ENCODE measurements at places on chromosomes 2 and 18.

DNA sequence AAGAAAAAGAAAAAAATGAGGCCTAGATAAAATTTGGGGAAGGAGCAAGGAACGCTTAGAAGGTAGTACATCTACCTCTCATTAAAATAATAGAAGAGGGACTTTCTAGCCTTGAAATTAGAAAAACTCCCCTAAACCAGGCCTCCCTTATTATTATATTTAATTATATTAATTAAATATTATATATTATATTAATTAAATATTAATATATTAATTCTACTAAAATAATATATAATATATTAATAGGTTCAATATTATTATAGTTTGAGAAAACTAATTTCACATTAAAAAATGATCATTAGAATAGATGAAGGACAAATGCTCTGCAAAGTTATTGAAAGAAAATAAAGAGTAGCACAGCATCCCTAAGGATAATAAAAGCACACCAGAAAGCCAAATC is 449.4 kb downstream of the NBAS start:
- no peak for DNase-seq

DNA sequence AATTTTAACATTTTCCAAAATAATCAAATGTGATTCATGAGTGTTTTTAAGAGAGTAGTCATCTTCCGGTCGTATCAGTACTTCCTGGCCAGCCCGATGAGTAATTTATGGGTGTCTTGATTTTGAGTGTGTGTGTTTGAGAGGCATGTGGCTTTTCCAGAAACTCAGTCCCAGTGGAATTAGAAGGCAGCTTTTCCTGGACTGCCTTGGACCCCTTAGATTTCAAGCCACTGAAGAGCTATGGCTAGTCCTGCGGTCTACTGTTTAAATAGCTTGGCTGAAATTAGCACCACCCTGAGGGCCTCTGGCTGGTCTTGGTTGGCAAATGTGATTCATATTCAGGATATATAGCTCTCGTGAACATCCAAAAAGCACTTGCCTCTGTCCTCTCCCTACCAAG is 59.4 kb downstream of the HK2 start:
- no peak for DNase-seq

DNA sequence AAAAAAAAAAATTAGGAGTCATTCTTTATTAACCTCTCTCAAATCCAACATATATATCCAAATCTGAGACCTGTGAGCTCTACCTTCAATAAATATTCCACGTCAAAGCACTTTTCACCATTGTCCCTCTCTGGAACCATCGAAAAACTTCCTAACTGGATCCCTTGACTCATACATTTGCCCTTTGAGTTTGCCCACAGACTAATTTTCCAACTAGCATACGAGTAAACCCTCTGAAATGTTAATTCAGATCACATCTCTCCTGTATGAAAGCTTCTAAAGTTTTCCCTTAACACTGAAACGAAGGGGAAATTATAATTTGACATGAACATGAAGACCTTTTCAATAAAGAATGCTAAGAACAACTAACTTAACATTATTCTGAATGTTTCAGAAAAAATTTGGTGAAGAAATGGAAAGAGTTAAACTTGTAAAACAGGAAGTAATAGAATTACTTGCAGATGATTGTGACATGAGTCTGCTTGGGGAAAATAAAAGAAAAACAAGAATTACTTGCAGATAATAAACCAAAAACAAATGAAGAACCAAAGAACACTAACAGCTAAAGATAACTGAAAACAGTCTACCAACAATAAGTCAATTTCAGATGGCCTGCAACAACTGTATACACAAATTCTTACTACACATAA is 110.6 kb downstream of the C2orf74 start:
- DNase-seq: no peak

GRCh38 chr18:3083766-3084165 is 70.8 kb upstream of the LPIN2 start:
- DNase-seq: no peak

DNA sequence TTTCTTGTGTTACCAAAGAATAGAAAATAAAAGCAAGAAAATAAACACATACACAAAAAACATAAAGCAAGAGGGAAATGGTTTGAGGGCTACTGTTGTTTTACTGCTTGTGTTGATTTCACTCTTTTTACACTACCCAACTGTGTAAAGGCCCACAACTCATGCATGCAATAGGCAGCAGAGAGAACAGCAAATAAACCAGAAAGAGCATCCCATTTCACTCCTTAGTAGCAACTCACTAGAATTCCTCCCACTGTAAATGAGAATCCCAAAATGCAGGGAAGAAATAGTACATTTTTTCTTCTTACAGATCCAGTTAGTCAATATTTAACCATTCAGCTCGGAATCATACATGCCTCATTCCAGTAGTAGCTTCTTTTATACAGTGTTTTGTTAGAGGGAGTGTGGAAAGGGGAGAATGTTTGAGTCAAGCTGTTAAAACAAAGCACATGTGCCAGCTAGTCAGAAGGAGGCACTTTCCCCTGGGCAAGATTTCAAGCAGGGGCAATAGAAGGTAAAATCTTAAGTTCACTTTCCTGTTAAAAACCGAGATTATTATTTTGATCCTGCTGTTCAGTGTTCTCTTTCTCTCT is 147.2 kb upstream of the FAM98A start:
- DNase-seq: no peak

DNA sequence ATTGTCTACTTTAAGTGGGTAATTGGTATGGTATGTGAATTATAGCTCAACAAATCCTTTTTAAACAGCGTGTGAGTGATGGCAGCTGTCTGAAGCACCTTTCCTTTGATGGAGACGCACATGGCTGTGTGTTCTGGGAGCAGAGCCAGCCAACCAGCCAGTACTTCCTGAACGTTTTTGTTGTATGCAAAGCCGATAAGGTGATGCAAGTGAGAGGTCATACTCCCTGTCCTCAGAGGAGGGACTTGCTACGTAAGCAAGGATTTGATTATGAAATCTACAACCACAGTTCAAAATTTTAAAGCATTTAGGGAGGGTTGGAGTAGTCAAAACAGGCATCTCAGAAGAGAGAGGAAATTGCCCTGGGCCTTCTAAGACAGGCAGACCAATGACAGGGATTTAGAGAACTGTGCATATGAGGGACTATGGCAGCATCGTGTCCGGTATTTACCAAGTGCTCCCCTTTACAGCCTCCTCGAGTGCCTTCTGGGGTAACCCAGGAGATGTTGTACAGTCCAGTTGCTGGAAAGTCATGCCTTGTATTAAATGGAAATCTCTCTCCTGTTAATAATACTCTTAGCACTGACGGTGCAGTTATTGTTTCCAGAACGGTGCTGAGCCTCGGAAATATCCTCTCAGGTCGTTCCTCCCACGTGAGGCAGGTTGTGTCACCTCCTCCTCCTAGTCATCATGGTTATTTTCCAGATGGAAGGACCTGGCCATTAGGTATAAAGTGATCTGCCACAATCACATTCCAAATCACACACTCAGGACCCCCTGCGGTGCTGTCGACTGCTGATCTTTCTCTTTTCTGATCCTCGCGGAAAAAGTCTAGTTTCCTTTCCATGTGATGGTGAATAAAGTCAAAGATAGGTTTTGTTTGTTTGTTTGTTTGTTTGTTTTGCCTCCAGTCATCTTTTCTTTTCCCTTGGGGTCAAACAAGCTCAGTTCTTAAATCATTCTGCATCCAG is 28.4 kb downstream of the ARHGEF4 start:
- peak; percentile 74 for DNase-seq

- DNase-seq: peak; percentile 83
Observed at GRCh38 chr2:15040429-15041084, 408.0 kb downstream of the LRATD1 start.

DNA sequence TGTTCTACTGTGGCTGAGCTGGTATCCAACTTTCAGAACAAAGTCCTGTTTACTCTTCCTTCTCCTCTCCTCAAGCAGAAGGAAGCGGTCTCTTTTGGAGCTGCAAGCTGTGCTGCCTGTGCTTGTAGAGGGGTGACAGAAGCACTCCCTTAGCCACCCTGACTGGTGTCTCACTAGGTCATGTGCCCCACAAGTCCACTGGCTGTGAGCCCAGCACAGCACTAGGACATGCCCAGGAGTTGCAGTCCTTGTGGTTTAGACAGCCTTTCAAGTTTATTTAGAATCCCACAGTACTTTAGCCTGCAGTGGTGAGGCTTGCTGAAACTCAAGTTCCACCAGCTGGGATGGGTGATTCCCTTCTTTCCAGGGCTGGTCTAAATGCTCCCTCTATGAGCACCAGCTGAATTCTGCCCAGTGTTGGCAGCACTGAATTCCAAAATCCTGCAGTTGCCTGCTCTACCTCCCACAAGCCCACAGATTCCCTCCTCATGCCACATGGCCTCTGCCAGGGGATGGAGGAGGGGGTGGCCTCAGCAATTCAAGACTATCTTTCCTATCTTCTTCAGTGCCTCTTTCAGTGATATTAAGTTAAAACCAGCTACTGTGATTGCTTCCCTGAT is 61.2 kb downstream of the CCDC85A start:
- DNase-seq: no peak

GRCh38 chr18:25544546-25545287 is 192.8 kb upstream of the ZNF521 start:
- no peak for DNase-seq

DNA sequence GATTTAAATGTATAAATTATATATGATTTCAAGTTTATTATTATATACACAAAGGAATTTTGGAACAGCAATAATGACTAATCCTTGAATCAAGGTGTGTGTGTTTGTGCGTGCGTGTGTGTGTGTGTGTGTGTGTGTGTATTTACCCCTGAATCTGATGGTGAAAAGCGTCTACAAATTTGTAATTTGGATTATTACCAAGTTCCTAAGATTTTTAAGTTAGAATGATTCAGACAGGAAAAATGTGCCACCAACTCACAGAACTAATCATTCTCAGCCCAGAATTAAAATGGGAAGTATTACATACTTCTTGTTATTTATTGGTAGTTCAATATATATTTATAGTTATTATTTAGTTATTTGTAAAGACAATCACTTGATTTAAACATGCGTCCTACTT is 12.3 kb downstream of the CALCRL start:
- no peak for DNase-seq

DNA sequence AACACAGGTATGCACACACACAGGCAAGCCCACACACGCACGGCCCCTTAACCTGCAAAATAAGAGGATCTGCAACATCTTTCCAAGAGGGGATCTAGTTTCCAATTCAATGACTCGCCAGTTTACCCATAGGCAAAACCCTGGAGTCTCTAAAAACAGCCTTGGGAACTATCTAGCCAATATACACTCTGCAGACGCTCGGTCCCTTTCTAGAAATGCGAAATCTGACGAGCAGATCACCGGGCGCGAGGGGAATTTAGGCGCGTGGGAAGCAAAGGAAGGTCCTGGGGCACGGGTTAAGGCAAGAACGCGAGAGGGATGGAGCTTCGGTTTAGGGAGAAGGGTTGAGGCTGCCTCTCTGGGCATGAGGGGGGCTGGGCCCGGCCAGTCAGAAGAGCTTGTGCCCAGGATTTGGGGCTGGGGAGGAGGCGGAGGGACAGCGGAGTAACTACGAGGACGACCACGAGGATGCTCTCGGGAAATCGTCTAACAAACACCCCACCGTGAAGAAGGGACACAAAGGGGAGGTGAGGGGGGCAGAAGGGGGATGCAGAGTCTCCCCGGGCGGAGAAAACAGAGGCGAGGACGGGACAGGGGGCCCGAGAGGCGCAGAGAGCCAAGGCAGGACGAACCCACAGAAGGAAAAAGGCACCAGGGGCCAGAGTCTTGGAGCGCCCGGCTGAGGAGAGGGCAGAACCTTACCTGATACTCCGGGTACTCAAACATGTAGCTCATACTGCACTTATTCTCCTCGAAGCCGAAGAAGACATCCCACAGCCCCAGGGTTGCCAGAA is 542 bp downstream of the PGAP1 start:
- peak; percentile 80 for DNase-seq

DNA sequence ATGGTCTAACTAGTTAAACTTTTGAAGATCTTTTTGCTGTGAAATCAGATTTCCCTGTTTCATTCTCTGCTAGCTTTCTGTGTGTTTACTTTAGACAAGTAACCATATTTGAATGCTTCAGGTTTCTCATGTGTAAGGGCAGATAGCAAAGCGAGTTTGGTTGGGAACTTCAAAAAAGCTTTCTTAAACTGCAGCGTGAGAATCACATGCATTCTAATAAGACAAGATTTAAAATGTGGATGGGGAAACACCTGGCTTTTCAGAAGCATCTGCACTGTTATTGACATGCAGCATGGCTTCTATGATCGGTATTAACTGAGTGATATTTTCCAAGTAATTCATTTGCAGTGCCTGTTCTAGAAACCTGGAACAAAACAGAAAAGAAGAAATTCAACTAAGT is 119.3 kb downstream of the ABCA12 start:
- DNase-seq: no peak

DNA sequence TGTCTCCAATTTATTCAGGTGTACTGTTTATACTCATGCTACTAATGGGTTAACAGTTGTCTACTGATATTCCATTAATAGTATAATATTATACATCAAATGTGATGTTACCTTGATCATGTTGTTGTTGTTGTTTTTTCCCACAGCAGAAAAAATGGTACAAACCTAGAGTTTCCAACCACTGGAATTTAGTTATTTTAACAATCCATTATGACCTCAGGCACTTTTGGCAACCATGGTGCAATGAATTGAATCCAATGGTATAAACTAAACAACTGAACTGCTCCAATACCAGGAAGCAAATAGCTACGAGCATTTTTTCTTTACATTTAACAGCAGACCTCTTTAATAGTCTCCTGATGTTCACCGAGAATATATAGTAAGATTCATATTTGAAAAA is 31.0 kb upstream of the C2orf66 start:
- DNase-seq: no peak

DNA sequence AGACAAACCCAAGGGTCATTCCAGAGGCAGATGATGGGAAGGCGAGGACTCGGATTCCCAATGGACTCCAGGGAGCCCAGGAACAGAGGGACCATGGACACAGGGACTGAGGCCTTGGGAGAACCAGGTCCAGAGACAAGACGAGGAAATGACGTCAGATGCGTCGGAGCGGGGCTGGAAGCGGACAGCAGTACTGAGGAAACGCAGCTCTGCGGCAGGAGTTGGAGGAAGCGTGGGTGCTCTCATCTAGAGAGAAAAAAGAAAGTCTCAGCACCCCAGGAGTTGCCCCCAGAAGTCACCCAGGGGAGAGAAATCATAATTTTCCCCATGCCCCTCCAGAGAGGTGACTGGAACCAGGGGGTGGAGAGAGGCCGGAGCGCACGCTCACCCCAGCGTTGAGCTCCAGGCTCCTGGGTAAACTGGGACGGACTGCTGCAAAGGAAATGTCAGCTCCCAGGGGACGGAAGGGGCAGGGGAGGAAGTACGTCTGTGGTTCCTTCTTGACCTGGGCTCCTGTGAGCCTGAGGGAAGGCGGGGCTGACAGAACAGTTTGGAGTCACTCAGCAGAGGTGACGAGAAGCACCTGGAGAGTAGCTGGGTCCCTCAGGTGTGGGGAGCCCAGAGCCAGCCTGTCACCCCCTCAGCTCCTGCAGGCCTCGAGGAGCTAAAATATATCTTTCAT is 44.7 kb downstream of the CMPK2 start:
- no peak for DNase-seq
